ENCODE measurements at places on chromosomes 6 and 20. TPM values are rescaled to one million over a fixed set of nuclear protein-coding genes. Genes with fewer than 3 reads are reported as not detected.

The GSTA2 gene
- total RNA-seq, result not detected

The POM121L2 gene
- total RNA-seq, result not detected

The PREX1 gene
- total RNA-seq, result 13.1 TPM

The TRIM40 gene
- not detected for total RNA-seq

The C20orf202 gene
- total RNA-seq, result not detected

The DSP gene
- total RNA-seq, result 0.83 TPM

The CCND3 gene
- total RNA-seq, result 14.0 TPM

The CRISP2 gene
- total RNA-seq, result not detected

The TCF21 gene
- total RNA-seq, result 27.4 TPM

The CST5 gene
- total RNA-seq, result not detected

The CDK19 gene
- 7.4 TPM for total RNA-seq

The STAU1 gene
- 37.5 TPM for total RNA-seq

The HTR1B gene
- total RNA-seq, result not detected

The MDC1 gene
- 2.4 TPM for total RNA-seq

The CLPSL2 gene
- total RNA-seq, result not detected

The SRMS gene
- not detected for total RNA-seq

The EEF1A2 gene
- total RNA-seq, result 3.0 TPM

The SAMD10 gene
- total RNA-seq, result 0.28 TPM

The PMEPA1 gene
- total RNA-seq, result 1.3 TPM

The BIRC7 gene
- total RNA-seq, result 0.65 TPM

The LPA gene
- total RNA-seq, result not detected

The STMND1 gene
- not detected for total RNA-seq

The RSPO3 gene
- 17.4 TPM for total RNA-seq

The ANGPT4 gene
- not detected for total RNA-seq

The MUC21 gene
- not detected for total RNA-seq
